Central memory CD8-positive, alpha-beta T cell (primary cell): ENCODE measurements at places on chromosomes 7 and 10.

GRCh38 chr10:124152139-124153022, 59.0 kb upstream of the CHST15 start:
- no peaks in the 10 kb centered on the region for H3K27me3 ChIP-seq
- no peaks in the 10 kb centered on the region for H3K36me3 ChIP-seq
- H3K4me1 ChIP-seq = no peaks in the 10 kb centered on the region
- no peak overlapping the region for H3K27ac ChIP-seq
- DNase-seq = no peak
- H3K4me3 ChIP-seq = no peak overlapping the region

DNA sequence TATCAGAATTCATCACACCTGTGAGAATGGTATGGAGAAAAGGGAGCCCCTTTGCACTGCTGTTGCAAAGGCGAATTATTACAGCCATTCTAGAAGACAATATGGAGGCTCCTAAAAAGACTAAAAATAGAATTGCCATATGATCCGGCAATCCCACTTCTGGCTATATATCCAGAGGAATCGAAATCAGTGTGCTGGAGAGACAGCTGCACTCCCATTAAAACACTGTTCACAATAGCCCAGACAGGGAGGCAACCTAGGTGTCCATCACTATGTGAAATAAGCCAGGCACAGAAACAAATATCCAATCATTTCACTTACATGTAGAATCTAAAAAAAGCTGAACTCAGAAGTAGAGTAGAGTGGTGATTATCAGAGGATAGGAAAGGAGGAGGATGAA, 26.0 kb upstream of the GJD4 start:
- DNase-seq = no peak
- H3K4me3 ChIP-seq = no peak overlapping the region
- H3K36me3 ChIP-seq = no peaks in the 10 kb centered on the region
- peaks cover 5% of the 10 kb centered on the region for H3K4me1 ChIP-seq
- H3K27ac ChIP-seq = no peak overlapping the region

- no peaks in the 10 kb centered on the region for H3K27me3 ChIP-seq
- peaks cover 1% of the 10 kb centered on the region for H3K36me3 ChIP-seq
- DNase-seq = no peak
- H3K4me3 ChIP-seq = no peak overlapping the region
- H3K4me1 ChIP-seq = peaks cover 28% of the 10 kb centered on the region
- H3K27ac ChIP-seq = no peak overlapping the region
These were observed 32.6 kb downstream of the IMMP2L start for GRCh38 chr7:111529507-111530355.

GRCh38 chr7:39664585-39664984, 41.2 kb downstream of the RALA start:
- H3K36me3 ChIP-seq = peaks cover 6% of the 10 kb centered on the region
- no peak overlapping the region for H3K4me3 ChIP-seq
- H3K27ac ChIP-seq = no peak overlapping the region
- H3K27me3 ChIP-seq = no peaks in the 10 kb centered on the region

GRCh38 chr10:110364531-110364937, 59.8 kb upstream of the SMNDC1 start:
- H3K27me3 ChIP-seq = no peaks in the 10 kb centered on the region
- H3K27ac ChIP-seq = no peak overlapping the region
- no peak for DNase-seq
- no peaks in the 10 kb centered on the region for H3K36me3 ChIP-seq
- no peak overlapping the region for H3K4me3 ChIP-seq

DNA sequence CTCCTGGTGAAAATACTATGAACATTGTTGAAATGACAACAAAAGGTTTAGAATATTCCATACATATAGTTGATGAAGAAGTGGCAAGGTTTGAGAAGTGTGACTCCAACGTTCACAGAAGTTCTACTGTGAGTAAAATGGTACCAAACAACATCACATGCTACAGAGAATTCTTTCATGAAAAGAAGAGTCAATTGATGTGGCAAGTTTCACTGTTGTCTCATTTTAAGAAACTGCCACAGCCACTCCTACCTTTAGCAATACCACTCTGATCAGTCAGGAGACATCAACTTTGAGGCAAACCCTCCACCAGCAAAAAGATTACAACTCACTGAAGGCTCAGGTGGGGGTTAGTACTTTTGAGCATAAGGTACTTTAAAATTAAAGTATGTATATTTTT, 693.3 kb downstream of the GRID1 start:
- no peak for DNase-seq
- H3K36me3 ChIP-seq = no peaks in the 10 kb centered on the region
- peaks cover 12% of the 10 kb centered on the region for H3K27me3 ChIP-seq
- no peak overlapping the region for H3K27ac ChIP-seq

GRCh38 chr10:6164271-6165095, 38.2 kb upstream of the PFKFB3 start:
- H3K27me3 ChIP-seq = no peaks in the 10 kb centered on the region
- no peak for DNase-seq
- peak overlapping the region; percentile 76 for H3K4me3 ChIP-seq
- H3K4me1 ChIP-seq = peaks cover 44% of the 10 kb centered on the region
- peaks cover 30% of the 10 kb centered on the region for H3K36me3 ChIP-seq

DNA sequence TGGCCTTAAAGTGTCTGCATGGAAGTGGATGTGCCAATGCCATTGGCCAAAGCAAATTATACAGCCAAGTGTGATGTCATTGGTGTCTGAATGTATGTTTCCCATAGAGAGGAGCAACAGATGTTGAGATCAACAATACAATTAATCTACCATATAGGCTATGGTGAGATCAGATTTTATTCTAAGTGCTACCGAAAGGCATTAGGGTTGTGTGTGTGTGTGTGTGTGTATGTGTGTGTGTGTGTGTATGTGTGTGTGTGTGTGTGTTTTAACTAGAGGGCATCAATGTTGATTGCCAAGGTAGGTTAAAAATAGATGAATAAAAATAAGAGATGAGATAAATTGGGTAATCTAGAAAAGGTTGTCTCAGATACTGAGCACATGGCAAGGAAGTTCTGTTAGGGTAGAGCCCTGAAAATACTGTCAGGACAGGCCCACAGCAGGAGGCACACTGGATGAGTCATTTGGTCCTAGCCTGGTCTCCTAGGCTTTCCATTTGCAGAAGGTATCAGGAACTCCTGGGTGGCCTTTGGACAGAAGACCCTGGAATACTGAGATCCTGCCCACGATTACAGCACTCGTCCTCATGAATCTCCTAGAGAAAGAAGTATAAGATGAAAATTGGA, 446.0 kb upstream of the PODXL start:
- DNase-seq = no peak
- H3K4me3 ChIP-seq = no peak overlapping the region
- no peaks in the 10 kb centered on the region for H3K27me3 ChIP-seq
- H3K27ac ChIP-seq = no peak overlapping the region
- no peaks in the 10 kb centered on the region for H3K4me1 ChIP-seq
- H3K36me3 ChIP-seq = no peaks in the 10 kb centered on the region

DNA sequence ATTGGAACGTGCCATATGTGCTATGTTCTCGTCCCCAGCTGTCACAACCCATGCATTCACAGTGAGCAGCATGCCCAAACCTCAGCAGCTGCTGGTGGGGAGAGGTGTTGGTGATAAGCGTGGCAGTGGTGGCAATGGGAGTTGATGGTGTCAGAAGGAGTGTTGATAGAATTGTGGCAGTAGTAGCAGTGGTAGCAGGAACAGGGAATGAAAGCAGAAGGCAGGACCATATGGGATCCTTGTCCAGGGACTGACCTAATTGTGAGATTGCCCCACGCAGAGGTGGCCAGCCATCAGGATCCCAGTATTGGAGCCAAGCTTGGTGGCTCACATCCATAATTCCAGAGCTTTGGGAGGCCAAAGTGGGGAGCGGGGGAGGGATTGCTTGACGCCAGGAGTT, 276.3 kb downstream of the GALNT17 start:
- DNase-seq = no peak
- no peaks in the 10 kb centered on the region for H3K4me1 ChIP-seq
- H3K4me3 ChIP-seq = no peak overlapping the region
- no peak overlapping the region for H3K27ac ChIP-seq
- H3K27me3 ChIP-seq = no peaks in the 10 kb centered on the region

GRCh38 chr10:31087851-31088250, 56.2 kb upstream of the ZNF438 start:
- no peak overlapping the region for H3K4me3 ChIP-seq
- no peaks in the 10 kb centered on the region for H3K4me1 ChIP-seq
- no peaks in the 10 kb centered on the region for H3K36me3 ChIP-seq
- DNase-seq = no peak
- no peaks in the 10 kb centered on the region for H3K27me3 ChIP-seq
- no peak overlapping the region for H3K27ac ChIP-seq

GRCh38 chr10:28135258-28135657, 136.4 kb upstream of the ODAD2 start:
- no peak for DNase-seq
- H3K27ac ChIP-seq = no peak overlapping the region
- no peaks in the 10 kb centered on the region for H3K27me3 ChIP-seq
- H3K36me3 ChIP-seq = peaks cover 3% of the 10 kb centered on the region

- H3K36me3 ChIP-seq = no peaks in the 10 kb centered on the region
- no peaks in the 10 kb centered on the region for H3K27me3 ChIP-seq
- no peak overlapping the region for H3K4me3 ChIP-seq
- no peak for DNase-seq
- no peak overlapping the region for H3K27ac ChIP-seq
These were observed 496.4 kb downstream of the KIF20B start for GRCh38 chr10:90197766-90198165.

DNA sequence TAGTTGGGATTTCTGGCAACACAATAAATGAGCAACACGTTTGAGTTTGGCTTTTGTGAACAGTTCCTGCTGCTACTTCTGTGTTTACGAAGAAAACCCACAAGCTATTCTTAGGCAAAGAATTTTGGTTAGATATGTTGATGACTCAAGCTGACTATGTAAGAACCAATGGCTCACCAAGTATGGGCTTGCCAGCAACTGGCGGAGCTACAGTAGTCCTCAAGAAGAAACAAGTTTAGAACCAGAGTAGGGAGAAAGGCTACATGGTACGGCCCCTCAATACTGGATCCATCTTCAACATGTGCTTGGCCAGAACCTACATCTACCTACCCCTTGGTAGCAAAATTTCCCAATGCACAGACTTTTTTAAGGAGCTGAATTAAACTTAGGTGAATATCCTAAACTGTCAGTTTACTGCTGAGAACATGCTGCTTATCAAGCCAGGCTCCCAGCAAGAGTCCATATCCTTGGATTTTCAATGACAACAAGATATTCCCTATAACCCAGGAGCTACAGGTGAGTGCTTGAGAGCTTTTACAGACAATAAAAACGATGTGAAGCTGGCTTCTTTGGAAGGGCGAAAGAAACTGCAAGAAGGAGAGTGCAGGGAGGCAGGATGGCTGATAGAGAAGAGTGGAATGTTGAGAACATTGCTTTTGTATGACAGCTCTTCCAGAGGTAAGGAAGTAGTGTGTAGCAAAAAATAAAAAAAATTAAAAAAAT, 74.3 kb upstream of the ASAH2 start:
- H3K4me3 ChIP-seq = no peak overlapping the region
- no peak overlapping the region for H3K27ac ChIP-seq
- H3K27me3 ChIP-seq = no peaks in the 10 kb centered on the region
- H3K36me3 ChIP-seq = peaks cover 8% of the 10 kb centered on the region

- no peak overlapping the region for H3K4me3 ChIP-seq
- H3K36me3 ChIP-seq = no peaks in the 10 kb centered on the region
- H3K27me3 ChIP-seq = no peaks in the 10 kb centered on the region
- no peak overlapping the region for H3K27ac ChIP-seq
These were observed 405.7 kb downstream of the GFRA1 start for GRCh38 chr10:115867305-115867704.

DNA sequence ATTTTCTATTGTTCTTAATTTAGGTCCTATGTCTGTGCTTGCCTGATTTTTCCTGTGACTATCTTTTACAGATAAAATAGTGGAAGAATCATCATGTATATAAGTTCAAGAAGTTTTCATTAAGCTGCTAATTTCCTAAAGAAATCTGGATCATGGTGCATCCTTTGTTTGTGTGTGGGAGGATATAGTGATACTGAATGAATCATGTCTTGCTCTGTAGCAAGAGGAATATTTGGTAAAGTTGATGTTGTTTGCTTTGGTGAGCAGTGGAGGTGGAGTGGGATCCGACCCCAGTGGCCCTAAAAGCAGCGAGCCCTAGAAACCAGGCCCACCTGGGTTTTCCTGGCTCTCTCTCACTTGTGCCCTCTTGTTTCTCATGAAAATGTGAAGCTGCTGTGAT, 83.7 kb downstream of the CCNY start:
- H3K27ac ChIP-seq = no peak overlapping the region
- H3K27me3 ChIP-seq = no peaks in the 10 kb centered on the region
- no peak for DNase-seq
- peaks cover 65% of the 10 kb centered on the region for H3K4me1 ChIP-seq

- no peaks in the 10 kb centered on the region for H3K36me3 ChIP-seq
- no peak for DNase-seq
- no peak overlapping the region for H3K4me3 ChIP-seq
- H3K27me3 ChIP-seq = peaks cover 43% of the 10 kb centered on the region
- H3K27ac ChIP-seq = no peak overlapping the region
These were observed 506 bp downstream of the CTTNBP2 start for GRCh38 chr7:117872561-117873309.

DNA sequence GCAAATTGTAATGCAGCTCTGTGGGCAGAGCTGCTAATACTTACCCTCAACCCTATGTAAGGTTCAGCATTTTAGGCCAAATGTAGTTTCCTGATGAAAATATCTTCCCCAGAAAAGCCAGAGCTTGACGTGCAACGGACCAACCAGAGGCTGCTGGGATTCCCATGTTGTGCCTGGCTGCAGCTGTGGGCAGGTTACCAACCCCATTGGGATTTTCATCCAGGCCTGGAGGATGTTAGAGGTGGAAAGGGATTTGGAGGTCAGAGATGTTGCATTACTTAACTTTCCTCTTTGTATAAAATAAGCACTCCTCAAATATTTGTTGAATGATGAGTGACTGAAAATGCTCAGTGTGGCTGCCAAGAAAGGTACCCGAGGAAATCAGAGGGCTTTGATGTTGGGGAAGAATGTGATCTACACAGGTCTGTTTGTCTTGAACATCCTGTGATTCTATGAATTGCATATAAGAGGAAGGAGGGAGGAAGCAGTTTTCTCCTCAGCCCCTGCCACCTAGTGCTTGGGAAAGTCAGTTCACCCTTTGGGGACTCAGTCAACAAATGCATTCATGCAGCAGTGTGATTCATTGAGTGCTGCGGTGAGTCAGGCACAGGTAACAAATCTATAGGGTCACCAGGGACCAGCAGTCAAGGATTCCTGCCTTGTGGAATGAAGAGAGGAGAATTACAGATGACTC, 487.2 kb downstream of the RPS24 start:
- DNase-seq = no peak
- H3K36me3 ChIP-seq = peaks cover 2% of the 10 kb centered on the region
- H3K27ac ChIP-seq = no peak overlapping the region
- no peak overlapping the region for H3K4me3 ChIP-seq
- H3K4me1 ChIP-seq = no peaks in the 10 kb centered on the region
- peaks cover 26% of the 10 kb centered on the region for H3K27me3 ChIP-seq

DNA sequence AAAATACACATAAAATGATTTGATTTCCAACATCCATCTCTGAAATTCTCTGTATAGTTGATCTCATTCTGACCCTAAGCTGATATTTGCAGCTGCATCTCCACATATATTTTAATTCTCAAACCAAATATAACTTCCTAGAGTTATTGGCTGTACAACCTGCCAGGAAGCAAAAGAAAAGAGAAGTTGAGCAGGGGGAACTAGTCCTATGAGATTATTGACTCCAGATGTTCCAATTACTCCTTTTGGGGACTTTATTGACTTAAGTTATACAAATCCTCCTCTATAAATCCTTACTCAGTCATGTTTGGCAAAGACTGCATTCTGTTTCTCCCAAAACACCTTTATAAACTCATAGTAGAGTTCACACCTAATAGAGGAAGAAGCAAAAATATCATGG, 599.4 kb upstream of the ANKRD30A start:
- DNase-seq = no peak
- H3K4me3 ChIP-seq = no peak overlapping the region
- H3K27me3 ChIP-seq = no peaks in the 10 kb centered on the region
- H3K27ac ChIP-seq = no peak overlapping the region
- H3K36me3 ChIP-seq = no peaks in the 10 kb centered on the region
